ENCODE measurements at places on chromosomes 5 and 9. TPM values are rescaled to one million over a fixed set of nuclear protein-coding genes. Genes with fewer than 3 reads are reported as not detected.

C9orf72 gene
- total RNA-seq, result 15.3 TPM

OR1Q1 gene
- total RNA-seq, result not detected

SIMC1 gene
- total RNA-seq, result 32.1 TPM

RNF180 gene
- total RNA-seq, result not detected

FGF10 gene
- total RNA-seq, result not detected

MORN5 gene
- not detected for total RNA-seq

GKAP1 gene
- 4.3 TPM for total RNA-seq

TEX48 gene
- not detected for total RNA-seq

PHF19 gene
- 50.2 TPM for total RNA-seq

C9orf50 gene
- not detected for total RNA-seq

DIAPH1 gene
- total RNA-seq, result 138 TPM

PLPPR1 gene
- not detected for total RNA-seq

ADRA1B gene
- total RNA-seq, result 0.53 TPM

CARD9 gene
- 0.89 TPM for total RNA-seq

ADAMTS6 gene
- 3.2 TPM for total RNA-seq

PHF24 gene
- 0.13 TPM for total RNA-seq

NR3C1 gene
- 110 TPM for total RNA-seq

FAM81B gene
- not detected for total RNA-seq

COL23A1 gene
- not detected for total RNA-seq

ZBTB34 gene
- 7.9 TPM for total RNA-seq

VPS13A gene
- total RNA-seq, result 69.8 TPM

LRRC19 gene
- total RNA-seq, result not detected

EPB41L4A gene
- 5.8 TPM for total RNA-seq

DNM1 gene
- 0.86 TPM for total RNA-seq

KIAA1958 gene
- 7.4 TPM for total RNA-seq

BRINP1 gene
- not detected for total RNA-seq

ISL1 gene
- not detected for total RNA-seq

PAEP gene
- not detected for total RNA-seq

FAM170A gene
- total RNA-seq, result not detected

COL5A1 gene
- not detected for total RNA-seq

SLC6A7 gene
- not detected for total RNA-seq

PCDH1 gene
- not detected for total RNA-seq

SOHLH1 gene
- not detected for total RNA-seq

C7 gene
- total RNA-seq, result not detected

KIF20A gene
- total RNA-seq, result 0.40 TPM

LHX3 gene
- not detected for total RNA-seq

GDF9 gene
- total RNA-seq, result 0.39 TPM

TRPM3 gene
- total RNA-seq, result not detected

C1QTNF2 gene
- total RNA-seq, result not detected

NTMT1 gene
- 33.1 TPM for total RNA-seq

NUTM2F gene
- total RNA-seq, result not detected

NR2F1-AS1 gene
- total RNA-seq, result 0.15 TPM

LSM11 gene
- total RNA-seq, result 4.6 TPM

GMCL2 gene
- total RNA-seq, result not detected

TUBB4B gene
- 182 TPM for total RNA-seq

GRXCR2 gene
- total RNA-seq, result not detected

TMEFF1 gene
- total RNA-seq, result 0.29 TPM

SOWAHA gene
- total RNA-seq, result not detected

DNAJA1 gene
- 117 TPM for total RNA-seq

Data from activated B cell treated with CpG ODN at 0.5 μM for 24 hours (primary cell).